ENCODE measurements at places on chromosomes 4 and X.

- DNase-seq: no peak
Observed at GRCh38 chr4:21845663-21846062, 102.9 kb downstream of the KCNIP4 start.

GRCh38 chrX:48278958-48279357, 23.8 kb downstream of the SSX1 start:
- DNase-seq: no peak

DNA sequence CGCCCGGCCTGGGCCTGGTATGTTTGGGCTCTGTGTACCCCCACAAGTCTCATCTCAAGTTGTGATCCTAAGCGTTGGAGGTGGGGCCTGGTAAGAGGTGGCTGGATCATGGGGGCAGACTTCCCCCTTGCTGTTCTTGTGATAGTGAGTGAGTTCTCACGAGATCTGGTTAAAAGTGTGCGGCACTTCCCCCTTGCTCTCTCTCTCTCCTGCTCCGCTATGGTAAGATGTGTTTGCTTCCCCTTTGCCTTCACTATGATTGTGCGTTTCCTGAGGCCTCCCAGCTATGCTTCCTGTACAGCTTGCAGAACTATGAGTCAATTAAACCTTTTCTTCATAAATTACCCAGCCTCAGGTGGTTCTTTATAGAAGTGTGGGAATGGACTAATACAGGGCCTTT, 53.0 kb downstream of the CHST7 start:
- DNase-seq: no peak

DNA sequence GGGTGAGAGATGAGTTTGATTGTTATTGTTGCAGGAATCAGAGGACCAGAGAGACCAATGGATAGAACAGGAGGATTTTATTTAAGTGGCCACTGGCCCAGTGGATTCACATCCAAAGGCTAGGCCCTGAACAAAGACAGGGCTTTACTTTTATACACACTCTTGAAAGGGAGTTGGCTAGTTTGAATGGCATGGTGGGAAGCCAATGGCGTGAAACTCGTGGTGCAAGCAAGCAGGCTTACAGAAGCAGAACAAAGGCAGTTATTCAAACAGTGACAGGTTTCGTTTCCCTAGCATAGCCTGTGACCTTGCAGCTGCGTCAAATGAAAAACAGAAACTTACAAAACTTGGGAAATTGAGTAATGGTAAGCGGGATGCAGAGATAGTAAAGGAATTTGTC, 110.2 kb upstream of the PRDX4 start:
- DNase-seq: no peak

DNA sequence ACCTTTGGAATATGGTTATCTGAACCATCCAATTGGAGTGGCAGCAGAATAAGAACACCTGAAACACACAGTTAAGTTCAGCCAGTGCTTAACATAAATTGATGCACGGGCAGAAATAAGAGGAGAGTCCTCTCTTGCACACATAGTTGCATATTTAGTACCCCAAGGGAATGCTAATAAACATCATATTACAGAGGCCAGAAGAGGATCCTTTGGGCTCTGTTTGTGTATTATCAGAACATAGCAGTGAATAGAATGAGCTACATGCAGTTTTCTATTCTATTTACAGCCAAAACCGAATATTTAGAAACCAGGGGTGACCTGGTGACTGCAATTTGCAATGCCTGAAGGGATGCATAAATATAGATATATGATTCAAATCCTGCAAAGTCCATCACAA, 300.8 kb upstream of the GALNT7 start:
- DNase-seq: no peak

- DNase-seq: no peak
Observed at GRCh38 chr4:119646347-119647071, 17.9 kb upstream of the PDE5A start.

DNA sequence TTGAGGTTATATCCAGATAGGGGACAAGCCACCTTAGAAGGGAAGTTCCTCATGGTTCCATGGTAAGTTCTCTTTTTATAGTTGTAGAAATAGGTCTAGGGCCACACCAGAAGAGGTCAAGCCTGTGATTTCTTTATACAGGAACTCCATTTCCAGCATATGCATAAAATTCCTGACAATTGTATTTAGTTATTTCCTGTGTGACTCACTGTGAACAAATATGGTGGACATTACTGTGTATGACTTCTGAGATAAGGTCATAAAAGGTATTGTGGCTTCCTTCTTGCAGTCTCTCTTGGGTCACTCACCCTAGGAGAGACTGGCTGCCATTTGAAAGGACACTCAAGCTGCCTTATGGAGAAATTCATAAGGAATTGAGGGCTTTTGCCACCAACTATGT, 2.2 kb upstream of the C4orf36 start:
- DNase-seq: peak; percentile 9

GRCh38 chr4:78250500-78250899, 193.4 kb downstream of the FRAS1 start:
- DNase-seq: no peak

DNA sequence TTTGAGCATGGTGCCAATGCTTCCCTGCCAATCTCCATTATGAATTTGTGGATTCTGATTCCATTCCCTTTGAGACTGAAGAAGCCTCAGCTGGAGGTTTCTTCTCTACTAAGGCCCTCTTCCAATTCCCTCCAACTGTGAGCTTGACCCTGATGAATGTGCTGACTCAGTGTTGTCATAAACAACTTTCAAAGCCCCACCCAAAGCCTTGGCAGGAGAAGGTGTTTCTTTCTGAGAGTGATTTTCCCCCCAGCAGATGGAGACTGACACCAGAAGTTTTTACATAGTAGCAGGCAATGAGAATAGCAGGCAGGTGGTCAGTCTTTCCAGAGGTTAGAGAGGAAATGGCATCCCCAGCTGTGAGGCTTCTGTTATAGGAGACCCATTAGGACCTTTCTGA, 53.1 kb downstream of the OCRL start:
- DNase-seq: no peak

- no peak for DNase-seq
Observed at GRCh38 chr4:134200811-134201215, 776 bp downstream of the PABPC4L start.

DNA sequence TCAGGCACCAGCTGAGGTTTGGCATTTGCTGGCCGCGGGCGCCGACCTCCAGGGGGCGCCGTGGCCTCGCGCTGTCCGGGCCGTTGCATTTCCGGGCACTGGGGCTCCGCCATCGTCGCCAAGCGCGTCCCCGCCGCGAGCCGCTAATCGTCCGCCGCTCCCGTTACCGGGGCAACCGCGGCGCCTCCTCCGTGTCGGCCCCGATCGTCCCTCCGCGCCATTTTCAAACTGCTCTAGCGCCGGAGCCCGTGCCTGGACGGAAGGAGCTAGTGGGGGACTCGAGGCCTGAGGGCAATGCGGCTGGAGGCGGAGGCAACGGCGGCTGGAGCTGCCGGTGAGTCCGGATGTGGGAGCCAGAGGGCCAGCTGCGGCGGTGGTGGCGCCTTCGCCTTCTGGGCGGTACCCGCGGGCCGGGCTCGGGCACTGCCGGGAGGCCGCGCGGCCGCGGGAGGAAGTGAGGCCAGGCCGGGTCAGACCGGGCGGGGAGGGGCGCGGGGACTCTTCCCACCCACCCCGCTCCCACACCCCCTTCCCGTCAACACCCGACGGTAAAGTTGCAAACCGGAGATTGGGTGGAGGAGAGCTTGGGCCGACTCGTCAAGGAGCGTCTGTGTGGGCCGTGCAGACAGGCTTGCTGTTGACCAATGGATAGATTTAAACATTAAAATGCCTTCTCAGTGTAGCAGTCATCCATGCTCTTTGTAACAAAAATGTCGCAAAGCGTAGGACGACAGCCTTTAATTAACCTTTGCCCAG, at the start of gene CEP135:
CEP135 (plus strand) TSS at position 220 of the 756 bp plus-strand sequence. CDS start 3,186 bp downstream, outside the sequence.
- DNase-seq: peak; percentile 86

- no peak for DNase-seq
Observed at GRCh38 chrX:52261125-52261462, 76.4 kb downstream of the MAGED4 start.

GRCh38 chr4:142866685-142867084, 20.6 kb upstream of the INPP4B start:
- DNase-seq: no peak

DNA sequence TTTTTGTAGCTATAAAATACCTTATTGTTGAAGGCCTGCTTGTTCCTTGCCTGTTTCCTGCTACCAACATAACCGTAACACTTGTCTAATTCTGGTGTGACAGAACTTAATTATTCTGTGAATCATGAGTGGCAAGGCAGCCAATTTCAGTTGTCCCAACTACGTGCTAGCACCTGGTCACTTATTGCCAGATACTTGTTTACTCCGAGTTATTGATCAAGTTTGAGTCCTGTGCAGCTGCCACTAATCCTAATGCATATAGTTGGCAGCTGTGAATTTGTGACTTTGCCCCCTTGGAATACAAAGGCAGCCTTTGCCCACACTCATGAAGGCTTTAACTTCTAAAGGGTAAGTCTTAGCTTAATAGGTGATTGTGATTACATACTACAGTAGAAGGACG, 7.8 kb upstream of the RNF128 start:
- no peak for DNase-seq
